ENCODE measurements at places on chromosomes 11 and 22.

DNA sequence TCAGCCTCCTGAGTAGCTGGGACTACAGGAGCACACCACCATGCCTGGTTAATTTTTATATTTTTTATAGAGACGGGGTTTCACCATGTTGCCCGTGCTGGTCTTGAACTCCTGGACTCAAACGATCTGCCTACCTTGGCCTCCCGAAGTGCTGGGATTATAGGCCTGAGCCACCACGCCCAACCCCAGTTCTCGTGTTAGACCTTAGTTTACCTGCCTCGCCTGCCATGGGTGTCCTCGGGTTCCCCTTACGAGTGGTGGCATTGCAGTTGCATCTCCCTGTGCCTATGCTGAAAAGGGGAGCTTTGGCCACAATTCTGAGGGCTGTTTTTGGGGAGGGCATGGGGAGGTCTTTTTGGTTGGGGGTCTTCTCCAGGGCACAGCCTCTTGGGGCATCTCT lies 18.8 kb downstream of the TBC1D22A start:
- no peak overlapping the region for H3K27ac ChIP-seq
- no peak overlapping the region for H3K4me3 ChIP-seq
- H3K27me3 ChIP-seq = no peaks in the 10 kb centered on the region

GRCh38 chr11:125980436-125980835 lies 34.6 kb downstream of the VSIG10L2 start:
- no peak overlapping the region for H3K27ac ChIP-seq
- no peaks in the 10 kb centered on the region for H3K36me3 ChIP-seq
- no peaks in the 10 kb centered on the region for H3K27me3 ChIP-seq
- no peaks in the 10 kb centered on the region for H3K4me1 ChIP-seq

GRCh38 chr22:27213766-27214581 lies 556.6 kb downstream of the MIAT start:
- DNase-seq = no peak
- H3K27ac ChIP-seq = peak overlapping the region; percentile 69
- H3K27me3 ChIP-seq = peaks cover 7% of the 10 kb centered on the region
- H3K36me3 ChIP-seq = no peaks in the 10 kb centered on the region
- peaks cover 11% of the 10 kb centered on the region for H3K4me1 ChIP-seq

DNA sequence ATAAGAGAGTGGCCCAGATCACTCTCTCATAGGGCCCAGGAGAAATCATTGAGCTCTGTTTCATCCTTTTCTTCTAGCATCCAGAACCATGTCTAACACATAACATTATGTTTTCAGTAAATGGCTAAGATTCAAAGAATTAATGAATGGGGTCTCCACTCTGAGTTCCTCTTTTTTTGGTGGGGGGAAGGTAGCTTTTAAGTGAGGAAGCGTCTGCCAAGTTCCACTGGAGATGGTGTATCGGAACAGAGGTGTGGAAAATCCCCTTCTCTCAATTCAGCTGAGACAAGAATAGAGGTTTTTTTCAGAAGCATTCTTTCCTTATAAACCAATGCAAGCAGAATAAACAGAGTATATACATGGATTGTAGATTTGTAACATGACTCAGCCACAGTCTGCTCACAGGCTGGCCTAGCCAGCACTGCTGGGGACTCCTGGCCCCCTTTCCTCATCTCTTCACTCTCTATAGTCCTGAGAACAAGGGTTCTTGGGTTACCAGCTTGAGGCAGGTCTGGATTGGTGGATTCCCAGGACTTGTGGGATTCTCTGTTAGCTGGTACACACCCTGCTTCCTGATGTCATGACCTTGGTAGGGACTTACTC lies 97.2 kb downstream of the TRAF6 start:
- H3K27ac ChIP-seq = no peak overlapping the region
- H3K4me1 ChIP-seq = peaks cover 4% of the 10 kb centered on the region

GRCh38 chr22:41445129-41446056 lies 1.2 kb downstream of the TOB2 start:
- H3K27me3 ChIP-seq = no peaks in the 10 kb centered on the region
- H3K4me3 ChIP-seq = peak overlapping the region; percentile 99
